Nucleus accumbens (tissue), 56 donors: ENCODE measurements at places on chromosomes 16 and 17.

GRCh38 chr17:16987830-16988601 lies 16.1 kb upstream of the TNFRSF13B start:
- DNase-seq, result peak; percentile 24

DNA sequence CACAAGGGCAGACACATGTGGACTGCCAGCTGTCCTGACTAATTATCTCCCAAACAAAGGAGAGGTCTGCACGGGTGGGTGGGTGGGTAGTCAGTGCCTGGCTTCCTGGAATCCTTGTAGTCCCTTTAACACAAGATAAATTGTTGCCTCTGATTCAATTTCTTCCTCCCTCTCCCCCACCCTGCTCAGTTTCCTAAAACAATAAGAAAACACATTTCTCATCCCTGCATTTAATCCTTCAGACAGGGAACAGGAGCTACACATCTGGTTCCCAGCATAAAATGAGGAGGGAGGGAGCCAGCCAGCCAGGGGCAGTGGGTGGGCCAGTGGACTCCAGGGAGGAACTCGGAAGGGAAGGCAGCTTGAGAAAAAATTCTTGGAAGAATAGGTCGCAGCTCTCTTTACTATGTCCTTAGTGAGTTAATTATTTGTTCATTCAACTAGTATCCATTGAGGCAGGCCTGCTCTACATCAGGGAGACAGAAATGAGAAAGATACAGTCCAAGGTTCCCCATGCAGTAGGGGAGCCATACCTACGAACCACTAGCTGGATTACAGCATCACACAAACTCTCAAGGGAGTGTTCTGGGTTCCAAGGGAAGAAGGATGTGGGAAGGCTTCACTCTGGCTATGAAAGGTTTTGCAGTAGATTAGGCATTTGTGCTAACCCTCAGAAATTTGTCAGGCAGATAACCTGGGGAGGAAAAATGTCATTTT lies 58.3 kb downstream of the CCT6B start:
- no peak for DNase-seq

DNA sequence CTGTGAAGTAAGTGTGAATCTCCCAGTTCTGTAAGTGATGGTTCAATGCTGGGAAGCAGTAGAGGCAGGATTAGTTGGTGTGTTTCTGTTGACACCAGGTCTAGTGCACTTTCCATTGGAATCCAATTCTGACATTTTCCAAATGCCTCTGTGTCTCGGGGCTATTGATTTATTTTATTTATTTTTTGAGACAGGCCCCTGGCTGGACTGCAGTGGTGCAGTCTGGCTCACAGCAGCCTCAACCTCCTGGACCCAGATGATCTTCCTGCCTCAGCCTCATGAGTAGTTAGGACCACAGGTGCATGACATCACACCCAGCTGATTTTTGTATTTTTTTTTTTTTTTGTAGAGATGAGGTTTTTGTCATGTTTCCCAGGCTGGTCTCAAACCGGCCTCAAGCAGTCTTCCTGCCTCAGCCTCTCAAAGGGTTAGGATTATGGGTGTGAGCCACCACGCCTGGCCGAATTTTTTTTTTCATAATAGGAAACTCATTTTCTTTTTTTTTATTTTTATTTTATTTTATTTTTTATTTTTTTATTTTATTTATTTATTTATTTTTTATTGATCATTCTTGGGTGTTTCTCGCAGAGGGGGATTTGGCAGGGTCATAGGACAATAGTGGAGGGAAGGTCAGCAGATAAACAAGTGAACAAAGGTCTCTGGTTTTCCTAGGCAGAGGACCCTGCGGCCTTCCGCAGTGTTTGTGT lies 61.7 kb downstream of the YPEL2 start:
- DNase-seq, result no peak

- peak; percentile 57 for DNase-seq
Measured at GRCh38 chr16:68264128-68265077, at the start of gene SLC7A6. TSS of gene SLC7A6 (plus strand) at chr16:68264526. CDS start at chr16:68274727, 10,201 bp downstream.

- no peak for DNase-seq
Measured at GRCh38 chr17:43439041-43439440, 40.2 kb downstream of the ARL4D start.

- DNase-seq, result no peak
Measured at GRCh38 chr17:34312080-34312479, 7.2 kb upstream of the CCL8 start.

DNA sequence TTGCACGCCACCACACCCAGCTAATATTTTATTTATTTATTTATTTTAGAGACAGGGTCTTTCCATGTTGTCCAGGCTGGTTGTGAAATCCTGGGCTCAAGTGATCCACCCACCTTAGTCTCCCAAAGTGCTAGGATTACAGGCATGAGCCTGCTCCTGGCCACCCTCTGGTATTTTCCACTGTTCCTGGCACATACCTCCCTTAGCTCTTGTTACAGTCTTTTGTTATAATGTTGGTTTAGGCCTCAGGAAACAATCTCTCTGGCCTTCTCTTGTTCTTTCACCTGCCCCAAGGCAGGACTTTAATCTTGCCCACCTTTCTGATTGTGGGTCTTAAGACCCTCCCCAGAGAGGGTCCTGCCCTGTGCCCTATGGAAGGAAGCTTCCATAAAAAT lies 3.6 kb upstream of the CYTH1 start:
- no peak for DNase-seq

DNA sequence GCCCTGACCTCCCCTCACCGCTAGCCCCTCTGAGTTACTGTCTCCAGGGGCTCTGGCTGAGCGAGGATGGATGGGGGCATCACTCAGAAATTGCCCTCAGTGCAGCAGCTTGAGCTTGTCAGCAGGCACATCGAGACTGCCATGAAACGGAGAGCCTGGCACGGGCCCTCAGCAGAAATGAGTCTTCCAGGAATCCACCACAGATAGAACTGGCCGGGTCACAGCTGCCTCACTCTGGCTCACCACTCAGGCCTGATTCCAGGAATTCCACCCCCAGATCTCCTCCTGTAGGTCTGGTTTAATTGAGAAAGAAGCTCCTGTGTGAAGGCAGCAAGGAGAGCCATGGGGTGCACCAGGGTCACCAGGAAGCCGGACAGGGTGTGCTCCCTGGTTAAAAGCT lies 85.5 kb downstream of the GSG1L start:
- DNase-seq, result no peak

DNA sequence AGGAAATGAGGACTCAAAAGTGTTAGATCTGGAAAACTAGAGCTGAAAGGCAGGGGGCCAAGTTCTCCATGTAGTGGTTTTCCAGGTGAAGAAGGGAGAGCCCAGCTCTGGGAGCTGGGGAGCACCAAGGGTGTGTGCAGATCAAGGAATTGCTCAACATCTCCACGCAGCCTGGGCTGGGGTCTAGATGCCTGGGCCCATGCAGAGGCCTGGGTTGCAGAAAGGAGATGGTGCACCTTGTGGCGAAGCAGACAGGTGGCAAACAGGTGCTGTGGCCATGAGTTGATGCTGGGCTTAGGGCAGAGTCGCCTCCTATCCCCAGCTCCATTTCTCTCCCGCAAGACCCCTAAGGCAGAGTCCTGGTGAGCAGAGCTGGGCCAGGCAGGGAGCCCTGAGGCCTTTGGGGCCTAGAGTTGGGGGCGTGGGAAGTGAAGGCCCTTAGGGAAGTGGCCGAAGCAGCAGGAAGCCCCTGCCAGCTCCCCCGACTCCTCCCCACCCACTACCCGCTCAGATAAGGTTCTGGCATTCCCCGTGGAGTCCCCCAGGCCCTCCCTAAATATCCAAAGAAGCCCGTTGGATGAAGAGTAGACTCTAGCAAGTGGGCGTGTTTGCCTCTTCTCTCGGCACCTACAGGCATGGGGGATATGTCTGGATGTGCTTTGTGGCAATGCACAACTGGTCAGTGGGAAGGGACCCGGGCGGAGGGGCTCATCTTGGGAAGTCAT lies 777 bp downstream of the FOXN1 start:
- no peak for DNase-seq

DNA sequence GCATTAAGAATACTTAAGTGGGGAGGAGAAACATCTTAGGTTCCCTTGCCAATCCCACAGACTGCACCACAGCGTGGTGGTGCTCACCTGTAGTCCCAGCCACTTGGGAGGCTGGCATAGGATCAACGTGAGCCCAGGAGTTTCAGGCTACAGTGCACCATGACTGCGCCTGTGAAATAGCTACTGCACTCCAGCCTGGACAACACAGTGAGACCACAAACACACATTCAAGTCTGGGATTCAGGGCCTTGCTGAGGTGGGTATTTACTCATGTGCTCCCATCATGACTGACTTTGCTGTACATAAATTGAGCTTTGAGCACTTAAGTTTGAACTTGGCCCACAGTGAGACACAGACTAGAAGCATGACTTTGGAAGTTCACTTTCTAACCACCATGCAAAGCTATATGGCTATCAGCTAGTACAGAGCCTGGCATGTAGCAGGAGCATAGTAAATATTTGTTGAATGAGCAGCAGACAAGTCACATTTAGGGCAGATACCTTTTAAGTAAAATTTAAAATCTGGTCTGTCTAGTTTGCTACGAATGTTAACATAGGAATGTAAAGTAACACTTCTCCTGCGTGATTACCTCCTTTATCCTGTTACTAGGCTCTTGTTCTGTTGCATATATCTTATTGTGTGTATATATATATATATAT lies 33.5 kb downstream of the CEP95 start:
- DNase-seq, result no peak

DNA sequence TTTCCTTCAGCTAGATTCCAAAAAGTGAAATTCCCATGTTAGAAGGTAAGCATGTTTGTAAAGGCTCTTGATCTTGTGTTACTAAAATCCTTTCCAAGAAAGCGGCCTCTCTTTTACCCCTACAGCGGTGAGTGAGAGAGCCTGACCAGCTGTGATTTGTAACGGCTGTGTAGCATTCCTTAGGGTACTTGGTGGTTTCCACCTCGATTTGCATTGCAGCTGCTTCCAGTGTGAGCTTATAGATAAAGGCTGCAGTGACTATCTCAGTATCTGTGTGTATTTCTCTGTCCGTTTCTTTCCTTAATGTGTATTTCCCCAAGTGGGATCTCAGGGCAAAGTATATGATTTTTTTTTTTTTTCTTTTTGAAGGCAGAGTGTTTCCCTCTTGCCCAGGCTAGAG lies 169.4 kb downstream of the SNX29 start:
- no peak for DNase-seq

GRCh38 chr16:12287796-12288536 lies 311.4 kb downstream of the SNX29 start:
- no peak for DNase-seq

DNA sequence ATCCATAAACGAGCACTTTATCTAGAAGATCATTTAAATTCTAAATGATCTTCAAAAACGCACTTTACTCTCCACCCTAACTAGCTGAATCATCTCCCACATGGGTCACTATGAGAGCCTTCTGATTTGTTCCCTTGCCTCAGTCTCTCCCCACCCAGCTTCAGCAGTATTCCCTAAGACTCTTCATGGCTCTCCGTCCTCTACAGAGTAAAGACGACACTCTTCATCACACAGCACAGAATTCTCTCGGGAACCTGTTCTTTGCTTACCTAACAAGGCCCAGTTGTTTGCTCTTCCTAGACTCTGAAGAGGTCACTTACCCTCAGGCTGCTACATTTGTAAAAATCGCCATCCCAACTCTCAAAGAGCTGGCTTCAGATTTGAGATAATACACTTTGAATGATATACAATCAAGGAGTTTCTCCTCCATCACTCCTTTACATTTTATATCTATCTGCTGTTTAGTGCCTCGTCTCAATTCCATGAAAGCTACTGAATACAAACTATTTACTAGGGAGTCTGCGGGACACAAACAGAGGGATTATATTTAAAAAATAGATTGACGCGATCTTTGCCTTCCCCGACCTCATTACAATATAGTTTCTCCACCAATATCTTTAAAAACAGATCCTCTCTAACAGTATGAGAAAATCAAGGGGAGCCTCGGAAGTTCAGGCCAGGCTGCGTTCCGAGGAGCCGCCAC lies 511 bp upstream of the LIG3 start:
- DNase-seq, result no peak

- no peak for DNase-seq
Measured at GRCh38 chr17:49996495-49997300, 1.7 kb upstream of the DLX3 start.

DNA sequence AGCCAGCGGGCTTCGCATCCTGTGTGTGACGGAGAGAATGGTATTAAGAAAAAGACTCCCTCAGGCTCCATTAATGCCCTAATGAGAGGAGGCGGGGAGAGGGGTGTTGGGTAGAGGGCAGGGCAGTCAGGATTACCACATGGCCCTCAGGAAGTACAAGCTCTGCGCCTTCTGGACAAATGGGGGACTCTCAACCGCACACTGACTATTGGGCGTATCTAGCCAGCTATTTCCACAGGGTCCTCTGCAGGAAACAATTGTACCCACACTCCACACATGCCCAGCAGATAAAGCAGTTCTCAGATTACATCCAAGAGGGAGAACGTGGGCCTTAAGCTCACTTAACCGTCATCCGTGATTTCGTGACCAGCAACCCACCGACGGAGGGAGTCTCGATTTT lies 14.7 kb downstream of the NXN start:
- DNase-seq, result no peak

DNA sequence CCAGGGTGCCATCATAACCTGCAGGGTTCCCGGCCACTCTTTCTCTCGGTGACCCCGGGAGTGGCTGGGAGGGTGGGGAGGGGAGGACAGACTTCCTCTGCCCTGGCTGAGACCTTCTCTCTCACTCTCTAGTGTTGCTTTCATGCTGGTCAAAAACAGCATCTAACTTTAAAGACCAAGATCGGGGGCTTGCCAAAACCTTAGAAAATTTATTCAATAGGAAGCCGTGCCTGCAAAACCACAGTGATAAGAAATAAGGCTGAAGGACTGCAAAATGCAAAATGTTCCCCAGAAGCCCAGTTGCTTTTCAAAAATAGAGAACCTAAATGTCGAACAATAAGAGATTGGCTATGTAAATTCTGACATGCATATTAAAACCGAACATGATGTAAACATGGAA lies 344.0 kb downstream of the FOXL1 start:
- DNase-seq, result no peak

- no peak for DNase-seq
Measured at GRCh38 chr17:8542599-8543502, 87.7 kb downstream of the MYH10 start.

GRCh38 chr17:80443916-80444643 lies 29.1 kb downstream of the ENDOV start:
- no peak for DNase-seq

- DNase-seq, result no peak
Measured at GRCh38 chr16:7731141-7731540, 398.5 kb downstream of the RBFOX1 start.

- no peak for DNase-seq
Measured at GRCh38 chr17:17766077-17766743, 70.6 kb downstream of the SREBF1 start.

GRCh38 chr17:78522031-78522809 lies 55.0 kb downstream of the DNAH17 start:
- DNase-seq, result no peak

DNA sequence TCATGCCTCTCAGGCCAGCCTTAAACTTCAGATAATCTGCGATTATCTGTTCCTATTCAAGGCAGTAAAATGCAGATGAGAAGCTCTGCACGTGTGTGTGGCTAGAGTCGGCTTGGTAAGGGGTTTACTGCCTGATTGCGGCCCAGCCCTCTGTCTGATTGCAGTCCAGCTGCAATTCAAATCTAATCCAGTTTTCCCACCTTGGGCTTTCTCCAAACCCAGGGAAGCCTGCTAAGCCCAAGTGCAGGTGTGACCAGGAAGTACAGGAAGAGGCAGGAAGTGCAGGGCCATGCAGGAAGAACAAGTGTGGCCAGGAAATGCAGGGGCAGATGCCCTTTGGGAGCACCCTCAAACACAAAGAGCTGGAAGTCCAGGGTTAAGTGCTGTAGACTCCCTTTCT lies 314.9 kb downstream of the CEP112 start:
- DNase-seq, result no peak

GRCh38 chr16:17281052-17281451 lies 189.7 kb downstream of the XYLT1 start:
- no peak for DNase-seq

- DNase-seq, result no peak
Measured at GRCh38 chr17:64718058-64718457, 56.0 kb upstream of the SMURF2 start.
